Hematopoietic multipotent progenitor cell treated with erythropoietin and hydrocortisone succinate and interleukin-3 and kit ligand, for 8 days (in vitro differentiated cells): ENCODE measurements at places on chromosomes 1 and 21.
A peak's percentile ranks its signal among the peaks of the same experiment; 100 is the strongest.

DNA sequence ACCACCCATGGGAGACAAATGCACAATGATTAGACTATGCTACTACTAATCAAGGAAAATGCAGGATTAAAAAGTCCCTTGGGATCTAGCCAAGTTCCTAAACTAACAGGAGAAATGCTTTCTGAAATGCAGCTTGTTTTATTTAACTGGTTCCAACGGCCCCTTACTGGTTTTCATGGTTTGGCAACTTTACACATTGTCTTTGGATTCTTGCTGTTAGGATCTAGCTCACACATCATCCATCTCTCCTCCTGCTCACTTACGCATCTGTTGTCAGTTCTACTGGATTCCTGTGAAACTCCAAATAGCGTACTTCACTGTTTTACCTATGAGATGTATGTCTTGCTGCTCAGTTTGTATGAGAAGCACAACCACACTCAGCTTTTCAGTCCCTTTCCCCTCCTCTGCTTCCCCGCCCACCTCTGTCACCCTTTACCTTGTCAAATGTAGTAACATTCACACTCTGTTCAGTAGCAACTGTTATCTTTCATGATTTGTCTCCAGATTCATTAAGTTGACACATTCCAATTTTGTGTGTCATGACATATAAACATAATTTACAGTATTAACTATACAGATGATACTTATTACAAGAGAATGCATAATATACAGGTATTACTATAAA is 130.1 kb downstream of the SIM2 start:
- no peak for DNase-seq

DNA sequence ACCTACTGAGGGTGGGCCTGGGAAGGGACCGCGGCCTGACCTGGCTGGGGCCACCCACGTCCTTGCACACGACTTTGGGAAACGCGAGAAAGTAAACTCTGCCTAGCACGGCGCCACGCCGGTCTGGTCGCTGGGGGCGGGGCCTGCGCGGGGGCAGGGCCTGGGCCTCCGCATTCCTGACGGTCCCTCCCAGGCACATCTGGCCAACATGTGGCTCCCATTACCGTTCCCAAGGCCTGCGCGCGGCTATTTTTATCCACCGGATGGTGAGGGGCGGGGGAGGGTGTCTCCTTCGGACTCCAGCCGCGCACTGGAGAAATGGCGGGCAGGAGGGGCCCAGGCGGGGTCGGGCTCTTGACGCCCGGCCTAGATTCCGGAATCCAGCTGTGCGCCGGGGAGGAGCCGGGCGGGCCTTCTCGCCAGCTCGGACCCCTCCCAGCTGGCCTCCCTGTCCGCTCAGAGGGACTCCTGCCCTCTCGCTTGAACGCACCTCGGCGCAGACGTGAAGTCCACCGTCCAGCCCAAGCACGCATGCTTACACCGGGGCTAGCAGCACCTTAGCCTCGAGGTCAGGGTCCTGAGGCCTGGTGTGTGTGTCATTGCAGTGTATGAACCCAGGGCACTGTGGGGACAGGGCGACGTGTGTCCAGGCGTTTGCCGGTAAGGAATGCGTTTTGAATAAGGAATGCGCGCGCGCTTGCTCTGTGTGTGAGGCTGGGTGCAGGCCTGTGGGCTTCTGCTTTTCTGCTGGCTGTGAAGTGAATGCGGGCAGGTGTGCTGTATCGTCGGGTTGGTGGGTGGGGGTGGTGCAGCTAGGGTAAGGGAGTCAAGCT is 2.1 kb downstream of the EVA1B start:
- DNase-seq, result no peak

DNA sequence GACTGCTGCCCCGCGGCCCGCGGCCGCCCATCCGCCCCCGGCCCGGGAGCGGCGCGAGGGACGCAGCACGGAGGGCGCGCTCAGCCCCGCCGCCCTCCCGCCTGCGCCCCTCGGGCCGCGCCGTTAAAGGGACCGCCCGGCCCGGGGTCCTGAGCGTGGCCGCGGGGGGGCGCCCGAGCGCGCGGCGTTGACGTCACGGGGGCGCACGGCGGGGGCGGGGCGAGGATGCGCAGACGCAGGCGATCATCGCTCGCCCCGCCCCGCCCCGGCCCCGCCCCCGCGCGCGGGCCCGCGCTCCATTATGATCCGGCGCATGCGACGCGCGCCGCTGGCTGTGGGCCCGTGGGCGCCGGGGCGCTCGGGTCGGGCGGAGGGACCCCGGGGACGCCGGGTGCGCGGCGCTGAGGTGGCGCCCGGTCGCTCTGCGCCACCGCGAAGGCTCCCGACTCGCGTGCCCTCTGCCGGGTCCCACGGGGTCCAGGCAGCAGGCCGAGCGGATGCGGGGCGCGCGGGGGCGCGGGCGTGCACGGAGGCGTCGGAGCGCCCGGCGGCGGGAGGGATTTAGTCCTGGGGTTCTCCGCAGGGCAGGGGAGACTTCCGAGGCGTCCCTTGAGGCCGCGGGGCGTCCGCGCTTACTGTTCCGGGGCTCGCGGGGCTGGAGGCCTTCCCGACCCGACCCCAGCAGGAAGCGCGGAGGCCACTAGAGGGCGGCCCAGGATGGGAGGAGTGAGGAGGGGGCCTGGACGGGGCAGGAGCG is at the start of gene DVL1:
TSS of gene DVL1 (minus strand) at position 163 of the 757 bp plus-strand sequence. CDS start 353 bp downstream, outside the sequence.
- DNase-seq, result peak; percentile 52

DNA sequence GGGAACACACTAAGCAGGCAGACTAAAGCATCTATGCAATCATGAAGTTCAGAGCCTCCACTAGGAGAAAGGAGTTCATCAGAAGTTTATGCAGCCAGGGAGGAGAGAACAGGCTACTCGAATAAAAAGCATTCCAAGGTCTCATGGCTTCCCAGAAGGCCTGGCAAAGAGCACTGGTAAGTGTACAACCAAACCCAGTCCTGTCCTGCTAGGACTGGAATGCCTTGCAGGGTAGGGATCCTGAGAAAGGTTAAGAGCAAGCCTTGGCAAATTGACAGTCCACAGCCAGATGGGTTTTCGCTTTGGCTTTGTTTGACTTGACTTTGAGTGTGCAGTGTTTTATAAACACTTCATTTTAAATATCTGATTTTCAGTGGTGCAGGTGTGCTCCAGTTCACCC is 133.6 kb upstream of the ATP1B1 start:
- no peak for DNase-seq

GRCh38 chr21:31161157-31161556 is 122.9 kb upstream of the KRTAP19-8 start:
- no peak for DNase-seq

DNA sequence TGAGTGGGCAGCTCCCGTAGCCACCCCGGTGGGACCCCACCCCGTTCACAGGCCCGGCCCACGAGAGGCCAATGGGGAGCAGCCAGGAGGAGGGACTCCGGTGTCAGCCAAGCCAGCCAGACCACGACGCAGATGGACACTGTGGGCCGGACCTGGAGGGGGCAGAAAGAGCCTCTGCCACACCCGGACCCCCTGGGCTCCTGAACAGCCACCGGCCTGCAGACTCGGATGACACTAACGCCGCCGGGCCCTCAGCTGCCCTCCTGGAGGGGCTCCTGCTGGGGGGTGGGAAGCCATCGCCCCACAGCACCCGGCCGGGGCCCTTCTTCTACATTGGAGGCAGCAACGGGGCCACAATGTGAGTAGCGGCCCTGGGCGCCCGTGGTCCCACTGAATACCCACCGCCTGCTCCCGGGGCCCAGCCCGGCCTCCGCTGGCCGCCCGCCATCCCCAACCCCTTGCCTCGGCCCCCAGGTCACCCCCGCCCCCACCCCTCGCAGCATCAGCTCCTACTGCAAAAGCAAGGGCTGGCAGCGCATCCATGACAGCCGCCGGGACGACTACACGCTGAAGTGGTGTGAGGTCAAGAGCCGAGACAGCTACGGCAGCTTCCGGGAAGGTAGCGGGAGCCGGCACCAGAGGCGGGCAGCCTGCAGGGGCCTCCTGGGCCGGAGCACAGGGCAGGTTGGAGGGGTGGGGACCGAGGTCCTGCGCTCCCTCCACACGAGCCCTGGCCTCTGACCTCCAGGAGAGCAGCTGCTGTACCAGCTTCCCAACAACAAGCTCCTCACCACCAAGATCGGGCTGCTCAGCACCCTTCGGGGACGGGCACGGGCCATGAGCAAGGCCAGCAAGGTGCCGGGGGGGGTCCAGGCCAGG is 6.5 kb downstream of the TTLL10 start:
- no peak for DNase-seq

- DNase-seq, result no peak
Measured at GRCh38 chr1:70441392-70442035, 30.4 kb downstream of the CTH start.

GRCh38 chr1:203170625-203171330 is 4.8 kb downstream of the MYBPH start:
- DNase-seq, result no peak

DNA sequence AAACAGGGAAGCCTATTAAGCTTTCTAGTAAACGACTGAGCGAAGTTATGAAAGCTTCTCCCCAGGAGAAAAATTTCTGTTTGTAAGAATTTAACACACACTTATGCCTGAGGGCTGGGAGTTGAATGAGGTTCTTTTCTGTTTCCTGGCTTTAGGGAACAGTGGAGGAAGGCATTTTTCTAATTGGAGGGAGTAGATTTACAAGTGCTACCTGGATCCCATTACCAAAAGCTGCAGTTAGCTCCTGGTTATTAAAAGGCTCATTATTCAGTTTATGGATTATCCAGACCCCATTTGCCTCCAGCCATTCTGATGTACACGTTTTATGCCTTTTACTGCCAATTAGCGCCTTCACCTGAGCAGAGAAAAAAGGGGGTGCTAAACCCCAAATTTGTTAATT is 7.5 kb downstream of the ST6GALNAC3 start:
- no peak for DNase-seq

DNA sequence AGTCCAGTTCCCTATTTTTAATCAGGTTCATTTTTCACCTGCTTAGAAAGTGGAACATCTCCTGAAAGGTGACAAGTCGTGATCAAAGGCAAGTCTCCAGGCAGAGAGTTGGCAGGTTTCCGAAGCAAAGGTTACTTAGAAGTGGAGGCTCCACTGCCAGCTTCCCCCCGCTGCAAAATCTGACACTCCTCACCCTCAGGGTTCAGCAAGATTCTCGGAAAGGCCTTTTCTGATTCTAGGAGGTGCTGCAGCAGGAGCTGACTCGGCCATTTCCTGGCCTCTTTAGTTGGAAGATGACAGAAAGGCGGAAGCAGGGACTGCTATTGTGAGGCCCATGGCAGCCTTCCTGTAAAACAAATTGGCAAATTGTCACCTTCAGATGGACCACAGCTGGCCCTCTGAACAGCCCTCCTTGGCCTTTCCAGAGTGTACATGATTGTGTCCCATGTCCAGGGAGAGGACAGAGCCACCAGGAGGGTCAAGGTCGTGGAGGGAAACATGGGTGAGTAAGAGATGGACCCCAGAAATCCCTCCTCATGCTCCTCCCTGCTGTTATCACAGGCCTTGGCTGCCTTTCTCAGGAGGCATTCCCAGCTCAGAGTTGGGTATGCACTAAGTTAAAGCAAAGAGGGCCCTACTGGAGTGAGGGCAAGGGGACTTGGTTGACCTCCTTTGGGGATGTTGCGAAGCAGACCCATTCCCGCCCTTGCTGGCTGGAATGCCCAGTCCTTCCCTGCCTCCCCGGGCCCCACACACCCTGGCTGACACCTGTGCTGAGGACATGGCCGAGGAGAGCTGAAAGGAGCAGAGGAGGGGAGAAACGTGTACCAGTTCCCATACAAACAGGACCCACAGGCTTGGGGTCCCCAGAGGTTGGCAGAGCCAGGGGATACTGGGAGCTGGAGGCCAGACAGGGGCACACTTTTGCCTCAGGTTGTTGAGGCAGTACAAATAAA is 115.5 kb upstream of the IRF2BP2 start:
- DNase-seq, result peak; percentile 68

- DNase-seq, result no peak
Measured at GRCh38 chr1:62765981-62766380, 18.0 kb upstream of the ATG4C start.

DNA sequence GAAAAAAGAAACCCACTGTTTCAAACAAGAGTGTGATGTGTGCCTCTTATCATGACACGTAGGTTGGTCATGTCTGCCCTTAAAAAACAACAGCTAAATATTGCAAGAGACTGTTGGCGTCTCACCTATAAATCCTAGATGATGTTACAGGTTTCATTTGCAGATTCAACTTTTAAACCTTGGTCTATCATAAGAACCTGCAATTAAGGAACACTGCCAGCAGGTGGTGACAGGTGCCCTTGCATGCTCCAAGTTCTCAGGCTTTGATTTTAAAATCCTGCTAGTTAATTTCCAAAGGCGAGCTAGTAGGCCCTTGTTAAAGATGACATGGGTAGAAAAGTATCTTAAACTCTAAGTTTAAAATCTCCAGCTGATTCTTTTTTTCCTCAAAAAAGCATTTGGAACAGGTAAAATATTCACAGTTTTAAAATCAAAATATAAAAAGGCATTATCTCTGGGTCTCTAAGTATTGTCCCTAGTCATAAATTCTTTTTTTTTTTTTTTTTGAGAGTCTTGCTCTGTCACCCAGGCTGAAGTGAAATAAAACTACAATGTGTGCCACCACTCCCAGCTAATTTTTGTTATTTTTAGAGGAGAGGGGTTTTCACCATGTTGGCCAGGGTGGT is 39.1 kb downstream of the CLSTN1 start:
- peak; percentile 69 for DNase-seq

- DNase-seq, result no peak
Measured at GRCh38 chr1:62450301-62450700, 13.5 kb downstream of the USP1 start.

- no peak for DNase-seq
Measured at GRCh38 chr1:109067883-109068282, 7.9 kb downstream of the TAF13 start.

- DNase-seq, result no peak
Measured at GRCh38 chr1:47684964-47685762, 247.3 kb downstream of the FOXD2 start.

DNA sequence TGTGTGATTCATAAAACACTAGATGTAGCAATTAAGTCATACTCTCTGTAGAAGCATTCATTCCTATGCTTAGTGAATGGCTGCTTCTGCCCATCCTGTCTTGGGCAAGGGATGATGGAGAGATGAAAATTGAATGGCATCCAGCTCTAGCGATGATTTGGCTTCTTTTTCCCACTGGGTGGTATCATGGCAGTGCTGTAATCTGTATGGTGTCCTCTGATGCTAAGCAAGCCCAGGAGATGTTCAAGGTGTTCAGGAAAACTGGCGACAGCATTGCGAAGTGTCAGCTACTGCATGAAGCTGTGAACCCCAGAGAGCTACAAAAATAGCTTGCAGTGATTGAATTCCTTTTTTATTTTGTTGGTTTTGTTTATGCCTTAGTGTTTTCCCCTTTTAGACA is 48.9 kb upstream of the LEPR start:
- DNase-seq, result no peak

- no peak for DNase-seq
Measured at GRCh38 chr1:56639211-56639610, 5.9 kb upstream of the PRKAA2 start.
